Upper lobe of right lung (tissue), 1 donor: ENCODE measurements at places on chromosomes 5 and 9.
A peak's percentile ranks its signal among the peaks of the same experiment; 100 is the strongest.

DNA sequence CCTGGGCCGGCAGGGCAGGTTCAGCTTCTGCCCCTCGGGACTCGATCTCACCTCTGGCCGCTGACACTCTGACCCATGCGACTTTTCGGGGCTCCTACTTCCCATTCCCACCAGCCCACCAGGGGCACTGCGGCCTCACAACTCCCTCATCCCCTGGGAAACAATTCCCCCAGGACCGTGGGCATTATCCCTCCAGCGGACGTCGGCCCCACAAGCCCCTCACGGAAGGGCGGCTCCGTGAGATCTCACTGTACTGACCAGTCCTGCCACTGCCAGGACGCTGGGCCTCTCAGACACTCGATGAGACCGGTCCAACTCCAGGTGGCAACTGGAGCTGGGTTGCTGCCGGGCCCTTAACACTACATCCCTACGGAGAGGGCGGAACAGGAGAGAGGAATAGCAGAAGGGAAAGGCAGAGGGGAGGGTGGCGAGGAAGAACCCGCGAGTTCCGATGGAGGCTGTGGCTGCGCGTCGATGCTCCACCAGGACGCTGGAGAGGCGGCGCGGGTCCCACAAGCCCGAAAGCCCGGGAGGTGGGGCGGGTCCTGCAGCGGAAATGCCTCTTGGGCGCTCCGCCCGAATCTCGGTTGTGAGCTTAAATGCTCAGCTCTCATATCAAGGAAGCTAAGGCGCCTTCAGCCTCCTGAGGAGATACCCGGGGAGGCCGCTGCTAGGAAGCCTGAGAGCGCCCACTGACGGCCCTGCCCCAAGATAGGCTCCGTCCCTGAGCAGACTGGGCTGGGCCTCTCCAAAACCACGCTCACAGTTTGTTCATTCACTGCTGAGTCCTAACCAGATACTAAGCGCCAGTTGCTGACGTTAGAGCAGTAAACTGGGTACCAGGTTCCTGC is 36.3 kb downstream of the VCP start:
- peak; percentile 79 for DNase-seq

DNA sequence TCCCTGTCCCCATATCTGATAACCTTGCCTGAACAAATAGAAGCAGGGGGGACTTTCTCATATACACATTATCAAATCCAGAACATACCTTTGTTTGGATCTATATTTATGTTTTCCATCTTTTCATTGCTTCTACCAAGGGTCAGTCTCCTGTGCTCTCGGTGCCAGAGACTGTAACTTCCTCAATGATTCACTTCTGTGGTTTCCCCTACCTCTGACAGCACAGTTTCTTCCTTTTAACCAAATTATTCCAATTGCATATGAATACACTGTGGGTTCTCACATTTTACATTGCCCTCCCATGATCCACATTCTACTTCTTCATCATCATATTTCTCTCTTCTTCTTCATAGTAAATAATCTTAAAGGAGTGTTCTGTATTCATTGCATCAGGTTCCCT is 32.2 kb downstream of the NMUR2 start:
- no peak for DNase-seq

- DNase-seq = no peak
These were observed 240.7 kb upstream of the CLINT1 start for GRCh38 chr5:158099571-158100105.

- DNase-seq = no peak
These were observed 23.7 kb upstream of the FAM120A start for GRCh38 chr9:93427655-93428379.

DNA sequence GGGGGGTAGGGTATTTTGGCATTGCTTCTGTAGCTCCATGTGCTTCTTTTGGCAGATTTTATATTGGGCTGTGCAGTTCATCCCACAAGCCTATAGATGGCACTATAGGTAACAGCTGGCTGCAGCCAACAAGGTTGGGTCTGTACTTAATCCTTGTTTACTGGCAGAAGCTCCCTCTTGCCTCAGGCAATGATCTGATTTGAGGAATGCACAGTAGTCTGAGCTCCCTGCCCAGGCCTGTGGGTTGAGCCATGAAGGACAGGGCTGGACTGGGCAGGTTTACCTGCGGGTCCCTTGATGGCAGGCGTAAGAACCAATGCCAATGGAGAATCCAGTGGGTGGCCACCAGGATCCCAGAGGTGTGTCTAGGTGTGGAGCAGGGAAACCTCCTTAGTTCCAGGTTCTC is 11.7 kb upstream of the OR1J2 start:
- no peak for DNase-seq

DNA sequence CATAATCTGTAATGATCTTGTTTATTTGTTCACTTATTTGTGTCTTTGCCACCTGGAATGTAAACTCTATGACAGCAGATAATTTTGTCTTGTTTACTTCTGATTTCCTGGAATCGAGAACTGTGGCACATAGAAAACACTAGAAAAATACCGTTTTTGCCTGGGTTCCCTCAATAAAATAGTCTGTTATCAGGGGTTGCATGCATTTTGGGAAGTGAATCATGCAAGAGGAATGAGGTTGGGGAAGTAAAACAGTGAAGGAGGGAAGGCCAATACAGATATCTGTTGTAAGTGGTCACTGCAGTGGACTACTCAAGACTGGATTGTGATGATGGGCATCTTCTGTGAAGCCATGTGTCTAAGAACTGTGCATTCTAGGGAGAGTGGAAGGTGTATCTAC is 45.2 kb upstream of the IL6ST start:
- no peak for DNase-seq

GRCh38 chr9:15867334-15867733 is 314.5 kb downstream of the CCDC171 start:
- DNase-seq = no peak

- DNase-seq = peak; percentile 62
These were observed 930 bp downstream of the SARDH start for GRCh38 chr9:133737071-133737773.

GRCh38 chr9:124283228-124283814 is 25.6 kb downstream of the NEK6 start:
- no peak for DNase-seq

GRCh38 chr9:71763832-71764231 is 4.5 kb downstream of the CEMIP2 start:
- no peak for DNase-seq

DNA sequence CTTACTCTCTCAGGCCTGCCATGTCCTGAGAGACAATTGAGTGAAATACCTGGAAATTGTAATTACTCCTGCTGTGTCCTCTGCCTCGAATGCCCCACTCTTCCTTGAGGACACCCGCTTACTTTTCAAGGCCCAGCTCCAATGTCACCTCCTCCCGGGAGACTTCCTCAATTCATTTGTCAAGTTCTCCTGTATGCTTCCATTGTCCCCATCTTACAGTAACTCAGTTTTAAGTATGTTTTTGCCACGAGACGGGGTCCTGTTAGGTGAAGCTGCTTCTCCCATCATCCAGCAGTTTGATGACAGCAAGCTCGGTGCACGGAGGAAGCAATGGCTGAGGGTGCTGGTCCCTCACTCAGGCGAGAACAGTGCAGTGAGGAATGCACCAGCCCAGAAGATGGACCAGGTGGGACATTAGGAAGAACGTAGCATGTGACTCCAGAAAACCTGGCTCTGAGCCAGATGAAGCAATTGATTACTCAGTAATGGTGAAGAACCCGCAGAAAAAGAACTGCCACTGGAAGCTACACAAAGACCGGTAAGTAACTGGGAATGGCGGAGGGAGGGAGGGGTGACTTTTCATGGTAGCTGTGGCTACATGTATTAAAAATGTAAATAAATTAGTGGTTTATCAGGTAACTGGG is 274.8 kb downstream of the DENND1A start:
- DNase-seq = no peak

DNA sequence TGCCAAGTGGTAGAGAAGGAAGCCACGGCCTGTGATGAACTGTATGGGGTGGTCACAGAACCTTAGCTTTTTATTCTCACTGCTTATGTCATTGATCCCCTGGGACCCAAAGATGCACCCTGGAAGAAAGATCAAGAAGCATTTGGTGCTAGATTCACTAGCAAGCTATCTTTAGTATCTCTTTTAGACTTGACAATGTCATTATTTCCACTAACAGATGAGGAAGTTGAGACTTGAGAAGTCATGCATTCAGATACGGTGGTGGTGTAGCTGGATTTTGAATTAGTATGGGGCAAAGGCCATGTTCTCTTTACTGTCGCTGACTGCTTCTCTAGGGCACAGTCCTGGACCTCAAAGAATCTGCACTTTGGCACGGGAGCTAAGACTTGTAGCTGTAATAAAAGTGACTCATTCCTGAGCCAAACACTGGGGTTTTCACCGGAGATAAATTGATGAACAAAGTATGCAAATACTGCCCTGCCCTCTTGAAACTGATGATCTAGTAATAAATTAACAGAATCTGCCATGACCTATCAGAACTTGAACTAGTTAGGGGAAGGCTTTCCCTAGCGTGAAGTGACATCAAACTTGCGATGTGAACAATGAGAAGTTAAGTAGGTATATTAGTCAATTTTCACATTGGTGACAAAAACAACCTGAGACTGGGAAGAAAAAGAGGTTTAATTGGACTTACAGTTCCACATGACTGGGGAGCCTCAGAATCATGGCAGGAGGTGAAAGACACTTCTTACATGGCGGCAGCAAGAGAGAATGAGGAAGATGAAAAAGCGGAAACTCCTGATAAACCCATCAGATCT is 5.4 kb downstream of the GDA start:
- no peak for DNase-seq

GRCh38 chr5:105807290-105807689 is 1863.4 kb downstream of the EFNA5 start:
- no peak for DNase-seq

DNA sequence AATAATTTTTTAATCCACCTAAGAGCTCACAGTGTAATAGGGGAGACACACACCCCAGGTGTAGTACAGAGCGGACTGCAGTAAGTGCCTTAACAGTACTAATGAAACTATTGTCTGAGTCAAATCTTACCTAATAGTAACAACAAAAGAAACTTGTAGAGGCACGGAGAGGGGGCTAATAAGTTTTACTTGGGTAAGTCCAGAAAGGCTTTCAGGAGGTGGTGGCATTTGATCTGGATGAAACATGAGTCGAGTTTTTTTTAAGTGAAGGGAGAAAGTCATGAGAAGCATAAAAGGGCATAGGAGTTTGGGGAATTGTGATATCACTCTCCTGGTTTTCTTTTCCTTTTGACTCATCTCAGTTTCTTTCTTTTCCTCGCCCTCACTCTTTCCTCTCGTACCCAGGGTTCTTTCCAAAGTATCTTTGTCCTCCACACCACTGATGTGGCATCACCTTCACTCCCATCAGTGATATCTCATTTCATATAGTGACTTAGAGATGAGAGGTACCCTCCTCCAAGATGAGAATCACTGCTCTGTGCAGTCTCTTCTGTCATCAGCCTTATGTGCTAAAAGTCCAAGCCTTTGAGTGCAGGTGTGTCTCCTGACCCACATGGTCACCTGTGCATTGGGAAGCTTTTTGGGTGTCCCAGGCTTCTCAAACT is 2.0 kb downstream of the CTNNA1 start:
- DNase-seq = no peak

DNA sequence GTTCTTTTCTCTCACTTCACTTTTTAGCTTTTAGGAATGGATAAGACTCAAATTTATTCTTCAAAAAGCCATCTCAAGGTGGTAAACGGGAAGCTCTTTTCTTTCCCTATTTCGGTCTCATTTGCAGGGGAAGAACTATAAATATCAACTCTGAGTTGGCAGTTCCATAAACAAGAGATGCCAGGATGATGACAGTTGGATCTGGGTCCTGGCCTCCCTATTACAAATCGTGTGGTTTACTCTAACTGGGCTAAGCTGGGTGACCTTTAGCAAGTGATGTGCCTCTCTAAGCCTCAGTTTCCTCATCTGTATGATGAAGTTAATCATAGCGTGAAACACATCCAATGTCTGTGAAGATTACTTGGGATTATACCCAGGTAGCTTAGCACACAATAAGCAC is 44.2 kb downstream of the TLE4 start:
- no peak for DNase-seq

GRCh38 chr5:177404641-177405179 is 4.2 kb upstream of the PFN3 start:
- DNase-seq = no peak

DNA sequence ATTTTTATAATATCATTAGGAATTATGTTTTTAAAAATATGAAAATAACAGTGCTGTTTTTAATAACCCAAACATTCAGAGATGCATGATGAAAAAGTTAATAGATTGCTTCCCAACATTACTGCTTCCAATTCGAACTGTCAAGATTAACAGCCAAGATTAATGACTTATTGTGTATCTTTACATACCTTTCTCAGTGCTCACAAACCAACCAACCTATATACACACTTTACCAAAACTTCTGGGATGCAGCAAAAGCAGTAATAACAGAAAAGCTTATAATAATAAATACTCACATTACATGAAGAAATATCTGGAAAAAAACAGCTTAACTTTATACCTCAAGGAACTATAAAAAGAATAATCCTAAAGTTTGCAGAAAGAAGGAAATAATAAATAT is 82.1 kb downstream of the TMEM232 start:
- no peak for DNase-seq

DNA sequence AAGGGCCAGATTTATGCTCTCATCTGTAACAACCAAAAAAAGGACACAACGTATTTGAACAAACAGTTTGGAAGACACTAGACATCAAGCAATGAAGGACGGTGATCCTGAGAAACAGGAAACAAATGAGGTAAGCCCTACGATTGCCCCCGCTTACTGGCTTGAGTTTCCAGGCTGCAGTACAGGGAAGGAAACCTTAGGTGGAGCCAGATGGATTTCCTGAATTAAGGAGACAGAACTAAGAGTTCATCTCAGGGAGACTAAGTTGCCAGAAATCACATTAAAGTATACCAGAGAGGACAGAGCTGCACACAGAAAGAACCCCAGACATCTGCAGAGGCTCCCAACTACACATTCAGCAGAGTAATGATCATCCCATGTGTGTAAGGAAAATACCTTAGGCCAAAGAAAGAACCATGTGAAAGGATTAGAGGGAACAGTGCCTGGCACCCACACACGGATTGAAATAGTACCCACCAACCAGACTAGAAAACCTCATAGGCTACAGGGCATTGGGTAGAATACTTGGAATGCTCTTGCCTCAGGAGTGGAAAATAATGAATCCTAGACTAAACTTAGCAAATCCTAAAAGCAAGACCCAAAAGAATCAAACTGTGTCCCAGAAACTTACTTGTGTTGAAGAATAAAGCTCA is 99.3 kb upstream of the NIPBL start:
- DNase-seq = no peak

DNA sequence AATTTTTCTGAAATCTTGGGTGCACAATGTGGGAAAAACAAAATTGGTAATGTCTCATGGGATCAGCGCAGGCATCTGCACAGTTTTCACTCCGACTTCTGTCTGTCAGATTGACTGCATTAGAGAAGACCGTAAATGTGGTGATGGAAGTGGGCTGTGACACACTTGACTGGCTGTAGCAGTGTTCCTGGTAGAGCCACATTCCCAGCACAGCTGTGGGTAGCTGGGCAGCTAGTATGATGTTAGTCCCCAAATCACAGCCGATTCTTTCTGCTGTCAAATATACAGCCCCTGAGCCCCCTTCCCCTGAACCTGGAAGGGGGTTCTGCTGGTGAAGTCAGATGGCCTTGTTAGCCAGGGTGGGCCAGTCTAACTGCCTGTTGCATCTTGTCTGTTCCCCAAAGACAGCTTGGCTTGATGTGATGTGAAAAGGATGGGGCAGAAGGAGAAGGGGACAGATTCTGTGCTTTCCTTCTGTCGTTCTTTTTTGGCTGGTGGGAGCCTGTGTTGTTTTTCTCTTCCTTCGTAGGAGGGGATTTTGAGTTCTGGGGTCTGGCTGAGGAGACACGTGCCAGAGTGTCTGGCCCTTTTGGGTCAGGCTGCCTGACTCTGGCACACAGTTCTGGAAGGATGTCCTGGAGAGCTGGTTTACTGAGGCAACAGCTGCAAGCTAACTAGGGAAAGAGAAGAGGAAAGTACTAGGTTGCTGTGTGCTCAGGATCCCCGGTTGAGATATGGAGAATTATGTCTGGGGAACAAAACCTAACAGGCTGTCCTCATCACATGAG is 66.4 kb upstream of the SPRY4 start:
- no peak for DNase-seq
